ENCODE measurements at places on chromosomes 16 and 17.
A peak's percentile ranks its signal among the peaks of the same experiment; 100 is the strongest.

GRCh38 chr16:83968306-83968851, 335 bp downstream of the NECAB2 start:
- DNase-seq, result no peak

GRCh38 chr16:23801378-23801777, 34.4 kb upstream of the PRKCB start:
- peak; percentile 18 for DNase-seq

DNA sequence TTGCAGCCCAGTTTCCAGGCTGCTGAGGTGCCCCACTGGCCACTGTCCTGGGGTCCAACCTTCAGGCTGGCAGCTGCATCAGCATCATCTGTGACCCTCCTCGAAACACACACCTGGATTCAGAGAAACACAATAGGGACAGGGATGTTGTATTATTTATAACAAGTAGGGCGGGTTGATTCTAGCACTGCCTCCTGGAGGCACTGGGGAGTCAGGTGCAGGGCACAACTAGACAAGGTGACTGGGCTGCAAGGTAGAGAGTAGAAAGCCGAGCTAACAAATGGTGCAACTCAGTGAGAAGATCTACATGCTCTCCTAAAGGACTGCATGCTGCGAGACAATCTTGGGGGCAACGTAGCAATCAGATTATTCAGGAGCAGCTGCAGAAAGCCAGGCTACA, 317.3 kb downstream of the SLC39A11 start:
- no peak for DNase-seq

DNA sequence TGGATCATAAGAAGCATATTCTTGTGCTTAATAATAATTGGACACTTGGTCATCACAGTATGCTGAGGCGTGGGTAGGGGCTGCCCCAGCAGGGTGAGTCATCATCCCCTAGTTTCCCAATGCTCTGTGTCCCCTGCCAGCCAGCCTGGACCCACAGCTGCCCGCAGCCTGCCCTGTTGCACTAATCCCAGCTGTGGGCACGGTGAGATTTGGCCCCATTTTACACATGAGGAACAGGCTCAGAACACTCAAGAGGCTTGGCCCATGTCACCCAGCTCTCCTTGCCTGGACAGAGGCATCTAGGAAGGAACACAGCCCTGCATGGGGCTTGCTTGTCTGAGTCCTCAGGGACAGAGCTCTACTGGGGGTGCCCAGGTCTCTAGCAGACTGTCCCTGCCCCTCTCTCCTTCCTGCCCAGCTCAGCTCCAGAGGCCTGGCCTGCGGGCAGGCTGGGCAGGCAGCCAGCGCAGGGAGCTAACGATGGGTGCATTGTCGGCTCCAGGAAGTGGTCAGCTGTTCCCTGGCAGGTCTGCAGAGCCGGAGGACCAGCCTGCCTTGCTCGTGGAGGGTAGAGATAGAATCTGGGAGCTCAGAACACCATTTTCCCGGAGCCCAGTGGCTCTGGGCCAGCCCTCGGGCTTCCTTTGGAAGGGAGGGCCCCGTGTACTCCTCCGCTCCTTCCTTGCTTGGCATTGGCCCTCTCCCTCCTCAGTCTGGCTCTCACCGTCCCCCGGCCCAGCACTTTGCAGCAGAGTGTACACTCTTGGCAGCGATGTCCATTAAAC, 189.4 kb downstream of the RAB11FIP4 start:
- no peak for DNase-seq

DNA sequence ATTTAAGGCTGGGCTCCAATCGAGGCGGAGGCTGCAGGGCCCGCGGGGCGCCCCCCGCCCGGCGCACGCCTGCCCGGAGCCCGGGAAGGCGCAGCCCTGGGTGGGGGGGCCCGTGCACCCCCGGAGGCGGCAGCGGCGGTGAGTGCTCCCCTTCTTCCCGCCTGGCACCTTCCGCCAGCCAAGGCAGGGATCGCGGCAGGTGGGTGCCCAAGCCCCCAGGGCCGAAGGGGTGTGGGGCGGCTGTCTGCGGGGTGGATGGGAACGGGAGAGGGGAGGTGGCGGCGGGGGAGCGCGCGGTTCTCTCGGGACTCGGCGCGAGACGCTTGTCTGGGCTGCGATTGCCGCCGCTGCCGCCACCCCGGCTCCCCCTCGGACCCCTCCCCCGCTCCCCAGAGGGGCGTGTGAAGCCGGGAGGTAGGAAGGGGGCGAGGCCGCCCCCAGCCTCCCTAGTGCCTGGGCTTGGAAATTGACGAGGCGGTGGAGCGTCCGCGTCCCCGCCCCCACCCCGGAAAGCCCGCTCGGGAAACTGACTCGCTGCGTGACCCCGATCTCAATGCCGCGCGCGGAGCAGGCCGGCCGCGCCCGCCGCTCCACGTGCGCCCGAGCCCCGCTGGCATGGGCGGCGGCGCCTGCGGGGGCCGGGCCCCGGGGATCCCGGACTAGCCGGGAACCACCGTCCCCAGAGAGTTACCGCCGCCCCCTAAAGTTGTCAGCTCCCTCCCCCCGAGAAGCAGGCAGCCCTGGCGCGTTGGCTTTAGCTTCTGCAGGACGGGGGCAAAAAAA, 231.5 kb downstream of the MRTFB start:
- DNase-seq, result peak; percentile 64

- DNase-seq, result no peak
Measured at GRCh38 chr16:68366062-68366461, 55.2 kb downstream of the PRMT7 start.
